ENCODE measurements at places on chromosomes 3 and 15.
A peak's percentile ranks its signal among the peaks of the same experiment; 100 is the strongest.

GRCh38 chr3:72265256-72266015 lies 480.5 kb upstream of the PROK2 start:
- DNase-seq = no peak

DNA sequence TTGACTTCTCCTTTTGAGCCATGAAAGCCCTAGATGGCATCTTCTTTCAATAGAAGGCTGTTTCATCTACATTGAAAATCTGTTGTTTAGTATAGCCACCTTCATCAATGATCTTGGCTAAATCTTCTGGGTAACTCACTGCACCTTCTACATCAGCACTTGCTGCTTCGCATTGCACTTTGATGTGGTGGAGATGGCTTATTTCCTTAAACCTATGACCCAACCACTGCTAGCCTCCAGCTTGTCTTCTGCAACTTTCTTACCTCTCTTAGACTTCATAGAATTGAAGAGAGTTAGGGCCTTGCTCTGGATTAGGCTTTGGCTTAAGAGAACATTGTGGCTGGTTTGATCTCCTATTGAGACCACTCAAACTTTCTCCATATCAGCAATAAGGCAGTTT lies 189.8 kb downstream of the PLCL2 start:
- no peak for DNase-seq

DNA sequence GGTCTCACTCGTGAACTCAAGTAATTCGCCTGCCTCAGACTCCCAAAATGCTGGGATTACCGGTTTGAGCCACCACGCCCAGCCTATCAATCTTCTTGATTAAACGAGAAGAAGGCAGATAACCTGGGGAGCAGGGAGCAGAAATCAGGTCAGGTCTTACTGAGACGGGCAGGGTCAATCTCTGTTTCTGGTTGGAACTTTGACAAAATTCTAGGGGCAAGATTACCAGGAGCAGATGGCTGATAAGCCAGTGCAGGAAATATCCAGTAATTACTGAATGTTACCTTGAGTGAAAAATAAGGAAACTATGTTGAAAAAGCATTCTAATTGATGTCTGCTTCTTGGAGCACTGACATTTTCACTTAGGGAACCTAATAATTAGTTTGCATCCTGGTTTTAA lies 24.4 kb upstream of the GOLM2 start:
- no peak for DNase-seq

- no peak for DNase-seq
Observed at GRCh38 chr15:57415602-57416001, 39.3 kb downstream of the CGNL1 start.

DNA sequence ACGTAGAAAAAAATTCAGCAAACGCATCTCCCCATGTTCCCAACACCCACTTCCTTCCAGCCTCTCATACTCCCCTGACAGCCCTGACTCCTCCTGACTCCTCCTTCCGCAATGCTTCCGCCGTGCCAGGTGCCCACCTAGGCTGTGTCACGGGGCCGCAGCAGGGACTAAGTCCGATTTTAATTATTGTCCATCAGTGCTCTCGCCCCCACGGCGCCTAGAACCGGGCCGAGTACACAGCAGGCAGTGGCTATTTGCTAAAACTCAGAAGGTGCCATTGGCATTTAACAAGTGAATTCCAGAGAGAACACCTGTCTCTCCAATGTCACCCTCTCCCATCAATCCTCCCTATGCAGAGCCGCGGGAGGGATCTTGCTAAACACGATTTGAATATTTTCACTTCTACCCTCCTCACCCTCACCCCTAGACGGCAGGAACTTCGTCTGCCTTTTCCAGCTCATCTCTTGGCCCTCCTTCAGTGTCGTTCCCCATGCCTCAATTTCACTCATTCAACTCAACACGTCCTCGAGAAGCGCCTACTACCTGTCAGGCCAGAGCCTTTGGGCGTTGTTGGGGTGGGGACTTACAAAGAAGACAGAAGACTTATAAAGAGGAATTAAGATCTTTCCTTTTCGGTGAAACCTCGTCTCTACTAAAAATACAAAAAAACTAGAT lies 11.5 kb upstream of the SHF start:
- peak; percentile 69 for DNase-seq

Data from NCI-H510A treated with DMSO at 0.1 percent for 48 hours (cell line).